ENCODE measurements at places on chromosomes 1 and 21.

GRCh38 chr1:242530761-242531160 lies 6.3 kb upstream of the PLD5 start:
- DNase-seq = no peak

DNA sequence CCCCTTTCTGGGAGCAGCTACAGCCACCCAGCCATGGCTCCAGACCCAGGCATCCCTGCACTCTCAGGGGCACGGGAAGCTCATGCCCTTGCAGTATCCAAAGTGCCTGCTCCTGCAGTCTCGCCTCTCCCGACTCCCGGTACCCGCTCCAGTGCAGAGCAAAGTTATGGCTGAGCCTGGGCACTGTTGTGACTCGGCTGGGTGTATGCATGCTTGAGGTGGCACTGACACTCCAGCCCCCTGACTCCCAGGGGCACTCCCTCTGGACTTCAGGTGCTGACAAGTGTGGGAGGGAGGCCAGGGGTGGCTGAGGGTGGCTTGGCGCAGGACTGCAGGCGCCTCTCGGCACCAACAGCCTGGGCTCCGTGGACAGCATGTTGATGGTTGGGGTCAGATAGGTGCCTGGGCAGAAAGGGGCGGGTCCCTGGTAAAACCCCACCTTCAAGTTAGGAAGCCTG lies 580.1 kb upstream of the ADGRL2 start:
- no peak for DNase-seq

DNA sequence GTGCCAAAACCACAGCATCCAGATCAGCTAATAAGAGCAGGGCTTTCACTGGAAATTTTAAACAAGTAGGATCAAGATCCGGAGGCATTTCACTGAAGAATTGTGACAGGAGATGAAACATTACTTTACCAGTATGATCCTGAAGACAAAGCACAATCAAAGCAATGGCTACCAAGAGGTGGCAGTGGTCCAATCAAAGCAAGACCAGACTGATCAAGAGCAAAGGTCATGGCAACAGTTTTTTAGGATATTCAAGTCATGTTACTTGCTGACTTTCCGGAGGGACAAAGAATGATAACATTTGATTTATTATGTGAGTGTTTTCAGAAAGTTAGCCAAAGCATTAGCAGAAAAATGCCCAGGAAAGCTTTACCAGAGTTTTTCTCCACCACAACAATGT lies 8.2 kb downstream of the ZSWIM5 start:
- DNase-seq = no peak

- no peak for DNase-seq
Observed at GRCh38 chr1:111441573-111442192, 7.4 kb downstream of the WDR77 start.

GRCh38 chr1:167515893-167516321 lies 2.4 kb downstream of the CD247 start:
- DNase-seq = no peak

DNA sequence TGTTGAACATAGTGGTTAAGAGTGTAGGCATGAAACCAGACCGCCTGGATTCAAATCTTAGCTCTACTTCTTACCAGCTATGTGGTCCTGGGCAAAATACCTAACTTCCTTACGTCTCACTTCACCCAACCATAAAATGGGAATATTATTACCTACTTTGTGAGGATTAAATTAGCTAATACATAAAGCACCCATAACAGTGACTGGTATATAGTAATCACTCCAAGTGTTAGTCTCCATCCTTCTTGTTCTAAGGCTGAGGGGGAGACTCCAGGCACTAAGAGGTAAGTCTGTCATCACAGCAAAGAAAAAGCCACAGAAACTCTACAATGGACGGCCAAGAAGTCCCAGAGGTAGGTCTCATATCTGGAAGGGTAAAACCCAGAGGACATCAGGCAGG lies 2.8 kb downstream of the SMG5 start:
- no peak for DNase-seq

GRCh38 chr1:73160759-73161158 lies 878.4 kb upstream of the NEGR1 start:
- DNase-seq = no peak

DNA sequence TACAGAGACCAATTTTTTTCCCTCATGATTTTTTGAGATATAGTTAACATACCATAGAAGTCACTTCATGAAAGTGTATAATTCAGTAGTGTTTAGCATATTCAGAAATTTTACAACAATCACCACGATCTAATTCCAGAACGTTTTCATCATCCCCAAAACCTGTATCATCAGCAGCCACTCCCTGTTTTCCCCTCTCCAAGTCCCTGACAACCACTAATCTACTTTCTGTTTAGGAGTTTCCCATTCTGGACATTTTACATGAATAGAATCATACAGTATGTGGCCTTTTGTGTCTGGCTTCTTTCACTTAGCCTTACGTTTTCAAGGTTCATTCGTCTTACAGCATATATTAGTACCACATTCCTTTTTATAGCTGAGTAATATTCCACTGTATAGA lies 204.2 kb upstream of the PLD5 start:
- no peak for DNase-seq

- DNase-seq = no peak
Observed at GRCh38 chr21:43305336-43305665, 121.6 kb downstream of the SIK1 start.

DNA sequence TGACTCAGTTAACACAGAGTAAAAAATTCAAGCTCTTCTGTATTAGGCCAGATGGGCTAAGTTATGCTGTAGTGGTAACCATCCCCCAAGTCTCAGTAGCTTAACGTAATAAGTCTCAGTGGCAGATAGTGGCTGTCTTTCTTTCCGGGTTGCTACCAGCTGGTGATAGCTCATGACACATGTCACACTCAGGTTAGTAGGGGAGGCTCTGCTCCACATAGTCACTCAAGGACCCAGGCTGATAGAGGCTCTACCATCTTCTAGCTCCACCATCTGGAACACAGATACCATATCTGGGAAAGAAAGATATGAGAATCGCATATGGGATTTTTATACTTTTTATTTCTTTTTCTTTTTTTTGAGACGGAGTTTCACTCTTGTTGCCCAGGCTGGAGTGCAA lies 16.2 kb upstream of the MEF2D start:
- no peak for DNase-seq

DNA sequence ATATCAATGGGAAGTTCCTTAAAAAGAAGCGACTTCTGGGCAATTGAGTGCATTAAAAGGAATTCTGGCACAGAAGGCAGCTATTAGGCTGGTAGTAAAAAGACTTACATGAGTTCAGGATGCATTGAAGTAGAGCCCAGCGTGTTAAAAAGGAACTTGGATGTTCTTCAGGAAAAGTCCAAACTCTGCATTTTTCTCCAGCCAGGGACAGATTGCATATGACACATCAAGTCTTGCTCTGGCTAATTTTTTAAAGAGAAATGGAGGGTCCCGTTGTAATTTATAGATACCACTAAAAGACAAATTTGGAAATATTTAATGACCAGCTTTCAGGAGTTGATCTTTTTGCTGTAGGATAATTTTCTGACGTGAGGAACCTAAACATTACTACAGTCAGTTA lies 1.2 kb downstream of the TPRG1L start:
- DNase-seq = no peak

- no peak for DNase-seq
Observed at GRCh38 chr1:152436593-152437496, 22.8 kb upstream of the CRNN start.

GRCh38 chr1:42935313-42935895 lies 23.3 kb downstream of the SLC2A1 start:
- DNase-seq = peak; percentile 26

DNA sequence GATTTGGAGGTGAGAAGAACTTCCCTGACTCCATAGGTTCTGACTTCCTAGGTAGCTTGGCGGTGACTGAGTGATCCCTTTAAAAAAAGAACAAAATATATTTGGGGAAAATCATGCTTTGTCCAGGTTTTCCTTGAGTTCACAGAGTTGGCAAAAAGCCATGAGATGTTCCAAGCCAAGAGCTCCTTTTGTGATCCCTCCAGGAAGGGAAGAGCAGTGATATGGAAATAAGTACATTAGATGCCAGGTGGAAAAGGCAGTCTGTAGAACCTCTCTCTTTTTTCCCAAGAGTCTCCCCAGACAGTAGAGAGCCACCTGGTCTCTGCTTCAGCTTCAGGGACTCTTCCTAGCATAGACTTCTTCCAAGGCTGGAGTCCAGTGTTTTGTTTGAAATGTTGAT lies 10.2 kb downstream of the TLCD4 start:
- DNase-seq = no peak

All from bone marrow (tissue), 2 donors.